ENCODE measurements at places on chromosomes 7 and 10.

GRCh38 chr7:46153951-46154787 is 233.1 kb upstream of the IGFBP3 start:
- DNase-seq: no peak

- no peak for DNase-seq
Observed at GRCh38 chr10:63579371-63580014, 58.3 kb downstream of the REEP3 start.

DNA sequence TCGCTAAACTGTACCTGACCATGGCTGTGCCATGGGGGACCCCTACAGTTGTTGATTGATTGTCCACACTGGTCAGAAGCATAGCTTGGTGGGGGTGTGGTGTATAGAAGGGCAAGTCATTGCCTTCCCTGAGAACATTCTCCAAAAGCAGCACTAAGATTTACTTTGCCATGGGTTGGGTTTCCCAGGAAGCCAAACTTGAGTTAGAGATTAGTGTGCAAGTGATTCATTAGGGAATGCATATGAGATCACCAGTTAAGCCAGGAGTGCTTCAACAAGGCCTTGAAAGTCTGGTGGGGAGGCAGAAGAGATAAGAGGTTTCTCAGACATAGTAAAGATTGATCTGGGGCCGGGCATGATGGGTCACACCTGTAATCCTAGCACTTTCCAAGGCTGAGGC is 21.4 kb upstream of the TPST1 start:
- DNase-seq: no peak

- no peak for DNase-seq
Observed at GRCh38 chr7:36949711-36950600, 225.7 kb upstream of the AOAH start.

DNA sequence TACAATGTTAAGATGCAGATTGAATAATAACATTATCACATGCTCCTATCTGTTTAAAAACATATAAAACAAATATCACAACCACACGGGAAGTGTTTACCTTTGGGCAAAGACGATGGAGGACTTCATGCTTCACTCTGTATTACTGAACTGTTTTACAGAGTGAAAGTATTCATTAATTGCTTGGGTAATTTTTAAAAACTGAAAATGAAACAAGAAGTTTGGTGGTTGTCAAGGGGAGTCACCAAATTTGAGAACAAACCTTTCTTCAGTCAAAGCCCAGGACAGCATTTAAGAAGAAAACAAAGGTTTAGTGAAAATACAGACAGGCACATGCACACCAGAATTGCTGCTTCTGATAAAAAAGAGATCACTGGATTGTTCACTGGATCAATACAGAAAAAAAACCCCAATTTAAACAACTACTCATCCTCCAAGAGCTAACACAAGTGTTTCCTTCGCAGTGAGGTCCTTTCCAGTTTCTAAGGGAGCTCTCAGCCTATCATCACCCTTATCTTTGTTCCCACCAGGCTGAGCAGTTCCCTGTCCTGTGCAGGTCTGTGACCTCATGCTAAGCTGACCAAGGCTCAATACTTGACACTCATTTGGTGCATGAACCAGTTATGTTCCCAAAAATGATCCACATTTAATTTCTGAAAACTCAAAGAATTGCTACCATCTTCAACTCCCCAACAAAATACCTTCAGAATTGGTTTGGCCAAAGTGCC is 8.8 kb downstream of the PARP12 start:
- DNase-seq: no peak

DNA sequence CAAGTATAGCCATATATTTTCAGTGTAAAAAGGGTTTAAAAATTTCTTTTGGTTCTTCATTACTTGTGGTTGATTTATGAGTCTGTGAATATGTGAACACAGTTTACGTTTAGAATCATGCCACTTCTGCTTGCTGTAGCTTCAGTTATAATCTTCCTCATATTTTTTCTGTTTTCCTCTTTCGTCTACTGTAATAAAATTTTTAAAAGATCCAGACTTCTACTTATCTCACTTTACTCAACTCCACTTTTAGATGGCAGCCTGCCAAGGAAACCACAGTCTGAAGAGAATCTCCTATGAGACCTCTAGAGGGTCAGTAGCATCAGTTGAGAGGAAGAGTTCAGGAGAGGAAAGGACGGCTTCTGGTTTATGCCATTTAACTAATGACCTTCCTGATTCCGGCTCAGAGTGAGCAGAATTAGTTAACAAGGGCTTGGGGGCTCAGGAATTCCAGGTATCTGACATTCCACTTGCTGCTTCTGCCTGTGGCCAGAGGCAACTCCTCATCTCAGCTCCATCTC is 21.4 kb downstream of the CREB5 start:
- DNase-seq: no peak

DNA sequence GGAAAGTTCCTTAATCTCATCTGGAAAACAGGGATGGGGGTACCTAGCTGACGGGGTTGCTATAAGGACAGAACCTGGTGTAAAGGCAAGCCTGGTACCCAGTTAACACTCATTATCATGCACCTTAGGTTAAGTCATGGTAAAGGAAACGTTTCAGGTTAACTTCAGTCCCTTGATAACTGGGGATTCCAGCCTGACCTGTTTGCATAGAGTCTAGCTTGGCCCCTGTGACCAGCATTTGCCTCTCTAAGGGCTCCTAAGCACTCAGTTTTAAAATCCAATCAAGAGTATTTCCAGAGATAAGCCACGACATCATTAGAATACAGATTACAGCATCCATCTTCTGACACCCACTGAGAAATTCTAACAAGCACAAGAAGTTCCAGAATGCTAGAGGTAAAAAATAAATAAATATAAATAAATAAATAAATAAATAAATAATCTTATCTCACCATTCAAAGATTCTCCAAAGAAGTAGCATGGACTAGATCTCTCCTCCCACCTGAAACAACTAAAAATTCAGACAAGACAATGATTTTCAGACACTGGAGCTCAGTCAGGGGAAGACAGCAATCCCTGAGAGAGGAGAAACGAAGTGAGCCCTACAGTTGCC is 184.6 kb downstream of the KCNMA1 start:
- DNase-seq: no peak

- DNase-seq: no peak
Observed at GRCh38 chr10:129962872-129963640, 1.0 kb downstream of the EBF3 start.

- DNase-seq: no peak
Observed at GRCh38 chr7:30734497-30734896, 17.4 kb upstream of the INMT start.

GRCh38 chr10:119715628-119716505 is 10.0 kb upstream of the INPP5F start:
- no peak for DNase-seq

All from left ventricle myocardium inferior (tissue), 1 donor.